Mesenchymal stem cell (in vitro differentiated cells and primary cell): ENCODE measurements at places on chromosomes 3 and 15.

- H3K27me3 ChIP-seq = no peaks in the 10 kb centered on the region
- no peak overlapping the region for H3K4me3 ChIP-seq
- H3K36me3 ChIP-seq = no peaks in the 10 kb centered on the region
Observed at GRCh38 chr3:19598870-19599269, 335.1 kb downstream of the EFHB start.

GRCh38 chr3:188166441-188166840 lies 12.5 kb downstream of the LPP start:
- peaks cover 6% of the 10 kb centered on the region for H3K4me1 ChIP-seq
- H3K27ac ChIP-seq = peak overlapping the region; percentile 8
- no peak for DNase-seq
- peaks cover 5% of the 10 kb centered on the region for H3K36me3 ChIP-seq

- H3K4me1 ChIP-seq = peaks cover 13% of the 10 kb centered on the region
- H3K27me3 ChIP-seq = no peaks in the 10 kb centered on the region
- peaks cover 9% of the 10 kb centered on the region for H3K36me3 ChIP-seq
Observed at GRCh38 chr3:99663977-99664376, 25.6 kb downstream of the COL8A1 start.

GRCh38 chr15:90960298-90961091 lies 5.8 kb downstream of the RCCD1 start:
- H3K4me1 ChIP-seq = peaks cover 14% of the 10 kb centered on the region
- H3K36me3 ChIP-seq = peaks cover 29% of the 10 kb centered on the region
- no peaks in the 10 kb centered on the region for H3K27me3 ChIP-seq

DNA sequence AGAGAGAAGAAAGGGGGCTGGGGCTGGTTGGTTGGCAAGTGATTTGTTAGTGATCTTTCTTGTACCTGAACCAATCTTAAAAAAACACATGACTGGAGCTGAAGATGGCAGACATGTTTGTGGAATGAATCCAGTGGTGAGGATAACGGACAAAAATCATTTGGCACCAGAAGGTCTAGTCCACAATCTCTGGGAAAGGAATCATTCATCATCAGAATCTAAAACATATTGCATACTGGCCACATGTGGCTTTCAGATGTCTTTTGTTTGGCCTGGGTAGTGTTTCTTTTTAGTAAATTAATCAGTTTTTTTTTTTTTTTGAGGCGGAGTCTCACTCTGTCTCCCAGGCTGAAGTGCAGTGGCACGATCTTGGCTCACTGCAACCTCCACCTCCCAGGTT lies 5.0 kb downstream of the NEK11 start:
- H3K27ac ChIP-seq = no peak overlapping the region
- H3K36me3 ChIP-seq = peaks cover 3% of the 10 kb centered on the region
- no peaks in the 10 kb centered on the region for H3K27me3 ChIP-seq
- no peak overlapping the region for H3K4me3 ChIP-seq
- DNase-seq = no peak
- no peaks in the 10 kb centered on the region for H3K4me1 ChIP-seq

GRCh38 chr15:33701304-33701696 lies 267.0 kb upstream of the CHRM5 start:
- no peak overlapping the region for H3K4me3 ChIP-seq
- no peak overlapping the region for H3K27ac ChIP-seq
- DNase-seq = no peak
- peaks cover 41% of the 10 kb centered on the region for H3K27me3 ChIP-seq

GRCh38 chr3:98322101-98322500 lies 31.6 kb upstream of the OR5K4 start:
- DNase-seq = no peak
- no peak overlapping the region for H3K4me3 ChIP-seq
- H3K36me3 ChIP-seq = no peaks in the 10 kb centered on the region
- H3K4me1 ChIP-seq = peaks cover 3% of the 10 kb centered on the region

- peaks cover 50% of the 10 kb centered on the region for H3K27me3 ChIP-seq
- peaks cover 29% of the 10 kb centered on the region for H3K4me1 ChIP-seq
- no peak for DNase-seq
- H3K36me3 ChIP-seq = no peaks in the 10 kb centered on the region
- H3K4me3 ChIP-seq = no peak overlapping the region
Observed at GRCh38 chr15:74229686-74230085, 6.4 kb upstream of the CCDC33 start.

GRCh38 chr3:163422671-163423070 lies 1655.6 kb downstream of the SI start:
- H3K4me3 ChIP-seq = no peak overlapping the region
- no peak for DNase-seq
- no peak overlapping the region for H3K27ac ChIP-seq

- H3K27ac ChIP-seq = no peak overlapping the region
- no peaks in the 10 kb centered on the region for H3K27me3 ChIP-seq
- H3K4me3 ChIP-seq = no peak overlapping the region
- DNase-seq = peak; percentile 45
- no peaks in the 10 kb centered on the region for H3K36me3 ChIP-seq
Observed at GRCh38 chr3:55164191-55164590, 236.3 kb upstream of the LRTM1 start.

- H3K4me1 ChIP-seq = no peaks in the 10 kb centered on the region
- no peak overlapping the region for H3K27ac ChIP-seq
- H3K4me3 ChIP-seq = no peak overlapping the region
- H3K27me3 ChIP-seq = peaks cover 73% of the 10 kb centered on the region
- DNase-seq = no peak
Observed at GRCh38 chr15:66212563-66212921, 41.0 kb downstream of the MEGF11 start.

DNA sequence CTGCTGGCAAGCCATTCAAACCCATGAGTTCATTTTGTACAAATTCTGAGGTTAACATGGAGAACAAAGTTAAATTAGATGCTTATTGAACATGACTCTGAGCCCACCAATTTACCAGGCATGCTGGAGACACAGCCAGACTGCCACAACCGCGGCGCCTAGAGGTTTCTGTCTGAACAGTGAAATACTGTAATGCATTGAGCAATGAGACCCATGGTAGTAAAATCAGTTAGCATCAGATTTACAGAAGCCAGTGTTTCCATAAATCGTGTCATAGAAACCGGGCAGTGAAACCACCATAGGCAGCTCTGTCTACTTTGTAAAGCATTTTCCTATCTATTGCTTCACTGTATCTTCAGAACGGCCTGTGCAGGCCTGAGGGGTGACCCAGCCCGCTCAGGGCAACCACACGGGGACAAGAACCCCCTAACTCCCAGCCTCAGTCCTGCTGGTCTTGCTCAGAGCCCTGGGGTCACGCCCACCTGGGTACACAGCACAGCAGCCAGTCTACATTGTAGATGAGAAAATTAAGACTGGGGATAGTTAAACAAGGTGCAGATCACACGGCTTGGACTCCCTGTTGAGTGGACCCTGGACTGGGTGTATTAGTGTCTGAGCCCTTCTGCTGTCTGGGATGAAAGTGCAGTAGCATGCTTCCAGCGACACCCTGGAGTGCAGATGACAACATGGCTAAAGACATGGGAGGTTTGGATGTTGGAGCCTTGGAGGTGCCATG lies 44.2 kb downstream of the MGLL start:
- H3K4me3 ChIP-seq = no peak overlapping the region
- no peak for DNase-seq
- peaks cover 31% of the 10 kb centered on the region for H3K36me3 ChIP-seq
- H3K27me3 ChIP-seq = no peaks in the 10 kb centered on the region

GRCh38 chr3:146653978-146654377 lies 48.8 kb upstream of the PLSCR5 start:
- H3K36me3 ChIP-seq = no peaks in the 10 kb centered on the region
- no peak overlapping the region for H3K4me3 ChIP-seq
- no peaks in the 10 kb centered on the region for H3K27me3 ChIP-seq
- H3K27ac ChIP-seq = no peak overlapping the region
- H3K4me1 ChIP-seq = no peaks in the 10 kb centered on the region

DNA sequence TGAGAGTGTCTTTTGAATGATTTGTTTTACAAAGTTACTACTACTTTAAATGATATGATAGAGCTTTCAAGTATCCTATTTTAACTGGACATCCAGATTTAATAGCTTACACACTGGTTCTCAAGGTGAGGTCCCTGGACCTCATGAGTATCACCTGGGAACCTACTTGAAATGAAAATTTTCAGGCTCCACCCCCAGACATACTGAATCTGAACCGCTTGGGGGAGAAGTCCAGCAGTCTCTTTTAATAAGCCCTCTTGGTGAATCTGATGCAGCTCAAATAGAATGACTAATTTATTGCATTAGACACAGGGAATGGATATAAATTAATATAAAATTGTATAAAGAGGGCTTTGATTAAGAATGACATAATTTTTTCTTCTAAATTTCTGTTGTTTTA lies 29.4 kb upstream of the SLITRK3 start:
- no peak overlapping the region for H3K4me3 ChIP-seq
- H3K27ac ChIP-seq = no peak overlapping the region

DNA sequence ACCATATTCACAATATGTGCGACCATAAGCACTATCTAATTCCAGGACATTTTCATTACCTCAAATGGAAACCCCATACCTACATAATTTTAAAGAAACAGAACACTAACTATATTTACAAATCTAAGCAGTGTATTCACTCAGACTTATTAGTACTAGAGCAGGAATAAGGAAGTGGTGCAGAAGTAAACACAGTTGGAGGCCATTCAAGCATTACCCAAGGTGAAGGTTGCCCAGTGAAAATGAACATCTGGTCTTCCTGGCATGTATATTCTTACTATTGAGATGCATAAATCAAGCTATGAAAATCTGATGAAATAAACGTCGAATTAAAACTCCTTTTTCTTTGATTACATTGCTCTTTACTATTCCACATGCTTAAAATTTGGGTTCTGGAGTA lies 78.9 kb upstream of the TTC14 start:
- no peaks in the 10 kb centered on the region for H3K4me1 ChIP-seq
- H3K36me3 ChIP-seq = no peaks in the 10 kb centered on the region
- H3K27me3 ChIP-seq = no peaks in the 10 kb centered on the region
- H3K4me3 ChIP-seq = no peak overlapping the region
- no peak for DNase-seq

GRCh38 chr15:48595981-48596380 lies 49.5 kb downstream of the FBN1 start:
- no peak overlapping the region for H3K4me3 ChIP-seq
- no peak overlapping the region for H3K27ac ChIP-seq
- peaks cover 2% of the 10 kb centered on the region for H3K4me1 ChIP-seq
- DNase-seq = no peak
- H3K36me3 ChIP-seq = peaks cover 17% of the 10 kb centered on the region

DNA sequence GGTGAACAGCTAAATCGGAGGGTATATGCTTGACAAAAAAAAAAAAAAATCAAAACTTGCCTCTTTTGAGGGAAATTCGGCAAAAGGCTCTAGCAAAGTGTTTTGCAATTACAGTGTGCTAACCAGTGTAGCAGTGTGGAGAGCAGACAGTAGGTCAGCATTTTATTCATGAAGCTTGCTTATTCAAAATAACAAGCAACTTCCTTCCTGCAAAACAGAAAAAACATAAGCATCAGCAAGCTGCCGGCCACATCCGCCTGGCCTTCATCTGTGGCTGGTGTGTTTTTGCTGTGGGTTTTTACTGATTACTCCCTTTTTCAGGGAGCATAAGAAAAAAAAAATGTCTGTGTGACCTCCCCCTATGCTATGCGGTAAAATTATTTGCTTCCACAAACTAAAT lies 434.1 kb downstream of the OCA2 start:
- H3K4me3 ChIP-seq = no peak overlapping the region
- no peak for DNase-seq
- H3K4me1 ChIP-seq = no peaks in the 10 kb centered on the region

- H3K4me3 ChIP-seq = no peak overlapping the region
- H3K4me1 ChIP-seq = peaks cover 4% of the 10 kb centered on the region
- no peak overlapping the region for H3K27ac ChIP-seq
- H3K36me3 ChIP-seq = no peaks in the 10 kb centered on the region
- H3K27me3 ChIP-seq = peaks cover 3% of the 10 kb centered on the region
- no peak for DNase-seq
Observed at GRCh38 chr15:68439506-68439905, 7.5 kb upstream of the ITGA11 start.

GRCh38 chr15:63554337-63554927 lies 42.8 kb upstream of the FBXL22 start:
- H3K36me3 ChIP-seq = peaks cover 31% of the 10 kb centered on the region
- peak; percentile 52 for DNase-seq
- no peaks in the 10 kb centered on the region for H3K27me3 ChIP-seq
- H3K4me3 ChIP-seq = no peak overlapping the region

GRCh38 chr15:62792986-62793751 lies 249.4 kb upstream of the TPM1 start:
- peaks cover 38% of the 10 kb centered on the region for H3K36me3 ChIP-seq
- peaks cover 13% of the 10 kb centered on the region for H3K4me1 ChIP-seq
- H3K27me3 ChIP-seq = no peaks in the 10 kb centered on the region
- DNase-seq = peak; percentile 56
- H3K27ac ChIP-seq = no peak overlapping the region

DNA sequence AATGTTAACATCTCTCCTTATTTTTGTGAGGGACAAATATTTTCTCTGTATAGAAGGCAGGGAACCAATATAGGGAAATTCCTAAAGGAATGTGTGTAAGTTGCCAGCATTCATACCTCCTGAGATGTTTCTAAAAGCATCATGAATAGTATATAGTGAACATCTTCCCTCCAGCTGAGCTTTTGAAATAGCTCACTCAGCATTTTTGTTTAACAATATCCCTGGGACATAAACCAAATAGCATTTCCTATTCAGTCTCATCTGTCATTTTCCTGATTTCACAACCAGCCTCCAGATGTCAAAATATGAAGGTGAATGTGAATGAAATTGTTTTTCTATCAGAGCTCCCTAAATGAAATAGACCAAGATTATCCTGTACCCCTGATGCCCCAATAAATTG lies 137.2 kb downstream of the PPM1L start:
- H3K4me3 ChIP-seq = no peak overlapping the region
- no peaks in the 10 kb centered on the region for H3K36me3 ChIP-seq
- no peaks in the 10 kb centered on the region for H3K27me3 ChIP-seq
- no peak for DNase-seq
- no peaks in the 10 kb centered on the region for H3K4me1 ChIP-seq

GRCh38 chr15:66884661-66885237 lies 180.7 kb upstream of the SMAD3 start:
- peaks cover 29% of the 10 kb centered on the region for H3K4me1 ChIP-seq
- no peaks in the 10 kb centered on the region for H3K27me3 ChIP-seq
- H3K4me3 ChIP-seq = no peak overlapping the region

DNA sequence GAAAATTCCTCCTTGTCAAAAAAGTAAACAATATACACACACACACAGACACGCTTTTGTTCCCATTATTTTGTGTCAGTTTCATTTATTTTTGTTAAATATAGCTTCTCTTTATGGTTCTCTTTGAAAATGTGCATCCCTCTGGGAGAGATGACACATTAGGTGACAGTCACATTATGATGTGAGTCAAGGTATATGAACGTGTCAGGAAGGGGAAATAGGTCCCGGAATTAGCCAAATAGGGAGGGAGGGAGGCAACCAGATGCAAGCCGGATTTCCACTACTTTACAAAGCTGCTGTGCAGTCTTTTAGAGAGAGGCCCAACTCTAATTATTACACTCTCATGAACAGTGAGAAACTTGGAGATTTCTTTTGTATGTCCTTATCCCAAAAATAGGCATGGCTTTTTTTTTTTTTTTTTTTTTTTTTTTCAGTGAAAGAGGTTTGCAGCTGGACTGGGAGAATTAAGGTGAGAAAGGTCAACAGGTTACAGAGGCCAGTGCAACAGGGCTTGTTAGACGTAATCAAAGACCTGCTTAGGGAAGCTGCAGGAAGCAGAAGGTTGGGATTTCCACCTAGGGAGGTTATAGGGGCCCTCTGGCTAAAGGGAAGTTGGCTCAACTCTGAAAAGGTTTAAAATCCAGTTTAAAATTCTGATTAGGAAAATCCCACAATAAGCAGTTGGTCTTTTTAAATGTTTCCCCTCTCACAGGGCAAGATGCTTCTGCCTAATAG lies 240.5 kb upstream of the UBE2E1 start:
- H3K27me3 ChIP-seq = no peaks in the 10 kb centered on the region
- DNase-seq = no peak
- H3K36me3 ChIP-seq = no peaks in the 10 kb centered on the region
- H3K4me1 ChIP-seq = peaks cover 2% of the 10 kb centered on the region
- no peak overlapping the region for H3K4me3 ChIP-seq
